Activated CD4-positive, alpha-beta memory T cell treated with anti-CD3 and anti-CD28 coated beads, Interleukin-2, amount 10 ng/mL, durations not matched to agents 7 days and 5 days (primary cell): ENCODE measurements at places on chromosomes 7 and 10. TPM values are rescaled to one million over a fixed set of nuclear protein-coding genes. Genes with fewer than 3 reads are reported as not detected.

DNA sequence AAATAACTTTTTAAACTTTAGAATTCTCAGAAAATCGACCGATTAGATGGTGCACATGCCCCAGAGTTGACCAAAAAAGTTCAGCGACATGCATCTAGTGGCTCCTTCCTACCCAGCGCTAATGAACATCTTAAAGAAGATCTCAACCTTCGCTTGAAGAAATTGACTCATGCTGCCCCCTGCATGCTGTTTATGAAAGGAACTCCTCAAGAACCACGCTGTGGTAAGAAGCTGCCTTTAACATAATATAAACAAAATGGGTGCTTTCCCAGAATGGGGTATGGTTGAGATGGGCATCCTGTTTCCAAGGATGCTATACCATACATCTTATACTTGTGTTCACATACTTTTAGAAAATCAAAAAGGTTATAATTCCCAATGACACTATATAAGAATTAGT lies 24.6 kb downstream of the GLRX3 start:
- H3K27ac ChIP-seq: no peak overlapping the region
- no peaks in the 10 kb centered on the region for H3K27me3 ChIP-seq
- peaks cover 28% of the 10 kb centered on the region for H3K36me3 ChIP-seq
- peak; percentile 24 for DNase-seq
- no peak overlapping the region for H3K4me3 ChIP-seq
- H3K4me1 ChIP-seq: peaks cover 17% of the 10 kb centered on the region

DNA sequence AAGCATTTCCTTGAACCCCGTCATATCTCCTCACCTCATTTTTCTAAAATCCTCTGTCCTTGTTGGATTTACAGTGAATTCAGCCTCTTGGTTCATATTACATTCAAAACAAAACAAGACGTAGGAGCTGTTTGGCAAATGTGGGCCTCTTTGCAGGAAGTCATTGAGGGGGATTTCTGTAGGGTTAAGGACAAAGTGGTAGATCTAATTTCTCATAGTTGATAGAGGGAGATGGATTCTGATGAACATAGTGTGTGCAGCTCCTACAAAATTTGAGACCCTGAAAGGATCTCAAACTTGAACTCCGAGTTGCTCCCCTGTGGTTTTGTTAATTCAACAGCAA lies 682 bp downstream of the TBXAS1 start:
- H3K4me3 ChIP-seq: peak overlapping the region; percentile 81
- peak overlapping the region; percentile 90 for H3K27ac ChIP-seq
- peaks cover 28% of the 10 kb centered on the region for H3K4me1 ChIP-seq
- peaks cover 39% of the 10 kb centered on the region for H3K36me3 ChIP-seq
- H3K27me3 ChIP-seq: peaks cover 16% of the 10 kb centered on the region
- DNase-seq: no peak

DNA sequence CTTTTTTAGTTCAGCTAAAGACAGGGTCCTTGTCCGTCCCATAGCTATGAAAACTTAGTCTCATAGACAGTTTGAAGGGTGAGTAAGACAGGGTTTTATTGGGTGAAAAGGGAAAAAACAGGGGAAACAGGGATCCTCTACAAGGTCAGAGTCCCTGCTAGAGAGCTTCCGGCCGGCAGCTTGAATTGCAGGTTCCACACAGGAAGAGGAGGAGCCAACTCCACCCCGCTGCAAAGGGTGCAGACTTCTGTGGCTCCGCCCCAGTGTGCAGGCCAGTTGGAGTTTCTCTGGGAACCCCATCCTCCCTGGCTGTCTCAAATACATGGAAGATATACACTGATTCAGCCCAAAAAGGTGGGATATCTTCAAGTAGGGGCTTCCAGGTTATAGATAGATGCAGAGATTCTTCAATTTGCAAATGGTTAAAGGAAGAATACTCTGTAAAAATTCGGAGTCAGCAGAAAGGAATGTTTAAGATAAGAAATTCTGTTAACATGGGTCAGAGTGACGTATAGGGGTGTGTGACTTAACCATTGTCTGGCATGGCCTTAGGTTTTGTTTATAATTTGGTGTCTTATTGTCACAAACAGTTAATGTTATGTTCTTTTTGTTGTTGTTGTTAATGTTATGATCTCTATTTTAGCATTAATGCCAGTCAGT lies 34.6 kb upstream of the HECW1 start:
- peaks cover 9% of the 10 kb centered on the region for H3K27me3 ChIP-seq
- DNase-seq: no peak
- no peaks in the 10 kb centered on the region for H3K4me1 ChIP-seq
- H3K27ac ChIP-seq: no peak overlapping the region
- no peaks in the 10 kb centered on the region for H3K36me3 ChIP-seq

- no peaks in the 10 kb centered on the region for H3K27me3 ChIP-seq
- H3K4me3 ChIP-seq: no peak overlapping the region
- no peaks in the 10 kb centered on the region for H3K36me3 ChIP-seq
- DNase-seq: no peak
- no peak overlapping the region for H3K27ac ChIP-seq
Observed at GRCh38 chr10:127527320-127527719, 21.8 kb upstream of the NPS start.

- H3K27ac ChIP-seq: no peak overlapping the region
- H3K4me1 ChIP-seq: no peaks in the 10 kb centered on the region
- peaks cover 16% of the 10 kb centered on the region for H3K27me3 ChIP-seq
- H3K36me3 ChIP-seq: no peaks in the 10 kb centered on the region
- no peak for DNase-seq
- H3K4me3 ChIP-seq: no peak overlapping the region
Observed at GRCh38 chr10:113049881-113050280, 99.8 kb downstream of the TCF7L2 start.

DNA sequence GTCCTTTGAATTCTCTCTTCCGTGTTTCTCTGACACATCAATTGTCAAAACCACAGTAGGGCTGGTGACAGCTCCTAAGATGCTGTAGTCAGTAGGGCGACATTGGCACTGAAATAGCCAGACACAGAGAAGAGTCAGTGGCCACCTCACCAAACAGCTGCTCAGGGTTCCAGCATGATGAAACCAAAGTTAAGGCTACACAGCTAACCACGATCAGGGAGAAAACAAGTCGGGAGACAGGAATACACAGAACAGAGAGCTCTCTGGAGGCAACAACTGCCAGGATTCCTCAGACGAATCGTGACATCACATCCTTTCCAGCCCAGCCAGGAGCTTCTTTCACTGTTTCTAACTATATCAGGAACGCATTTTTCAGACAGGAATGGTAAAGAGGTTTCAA lies 922.2 kb downstream of the SORCS1 start:
- no peak overlapping the region for H3K27ac ChIP-seq
- no peaks in the 10 kb centered on the region for H3K27me3 ChIP-seq
- no peak overlapping the region for H3K4me3 ChIP-seq
- no peak for DNase-seq
- no peaks in the 10 kb centered on the region for H3K4me1 ChIP-seq

DNA sequence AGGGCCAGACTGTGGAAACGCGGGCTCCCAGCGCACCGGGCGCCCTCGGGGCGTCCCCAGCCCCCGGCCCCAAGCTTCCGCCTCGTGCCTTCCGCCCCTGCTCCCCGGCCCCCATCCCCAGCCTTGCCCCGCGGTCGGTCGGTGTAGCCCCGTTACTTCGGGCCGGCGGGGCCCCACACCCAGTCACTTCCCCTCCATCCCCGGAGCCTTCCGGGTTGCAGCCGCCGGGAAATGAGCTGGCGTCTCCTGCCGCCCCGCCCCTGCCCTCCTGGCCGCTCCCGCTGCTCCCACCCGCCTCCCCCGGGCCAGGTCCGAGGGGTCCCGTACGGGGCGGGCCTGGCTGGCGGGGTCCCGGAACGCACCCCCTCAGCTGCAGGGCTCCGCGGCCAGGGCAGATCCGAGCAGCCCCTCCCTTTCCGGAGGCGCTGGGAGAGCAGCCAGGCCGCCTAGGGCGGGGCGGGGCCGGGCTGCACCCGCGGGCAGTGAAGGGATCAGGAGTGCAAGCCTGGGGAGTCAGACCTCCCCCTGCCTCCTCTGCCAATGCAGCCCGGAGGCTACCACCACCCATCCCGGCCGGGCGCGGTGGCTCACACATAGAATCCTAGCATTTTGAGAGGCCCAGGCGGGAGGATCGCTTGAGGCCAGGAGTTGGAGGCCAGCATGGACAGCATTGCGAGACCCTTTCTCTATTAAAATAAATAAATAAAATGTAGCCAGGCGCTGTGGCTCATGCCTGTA lies 709 bp downstream of the ARPC1B start:
- H3K36me3 ChIP-seq: peaks cover 30% of the 10 kb centered on the region
- peak overlapping the region; percentile 83 for H3K27ac ChIP-seq
- H3K4me1 ChIP-seq: peaks cover 46% of the 10 kb centered on the region
- no peaks in the 10 kb centered on the region for H3K27me3 ChIP-seq
- DNase-seq: peak; percentile 79
- peak overlapping the region; percentile 80 for H3K4me3 ChIP-seq

GRCh38 chr7:71824006-71824760 lies 588.0 kb downstream of the CALN1 start:
- H3K4me1 ChIP-seq: no peaks in the 10 kb centered on the region
- no peak overlapping the region for H3K4me3 ChIP-seq
- no peak for DNase-seq
- H3K36me3 ChIP-seq: peaks cover 2% of the 10 kb centered on the region

DNA sequence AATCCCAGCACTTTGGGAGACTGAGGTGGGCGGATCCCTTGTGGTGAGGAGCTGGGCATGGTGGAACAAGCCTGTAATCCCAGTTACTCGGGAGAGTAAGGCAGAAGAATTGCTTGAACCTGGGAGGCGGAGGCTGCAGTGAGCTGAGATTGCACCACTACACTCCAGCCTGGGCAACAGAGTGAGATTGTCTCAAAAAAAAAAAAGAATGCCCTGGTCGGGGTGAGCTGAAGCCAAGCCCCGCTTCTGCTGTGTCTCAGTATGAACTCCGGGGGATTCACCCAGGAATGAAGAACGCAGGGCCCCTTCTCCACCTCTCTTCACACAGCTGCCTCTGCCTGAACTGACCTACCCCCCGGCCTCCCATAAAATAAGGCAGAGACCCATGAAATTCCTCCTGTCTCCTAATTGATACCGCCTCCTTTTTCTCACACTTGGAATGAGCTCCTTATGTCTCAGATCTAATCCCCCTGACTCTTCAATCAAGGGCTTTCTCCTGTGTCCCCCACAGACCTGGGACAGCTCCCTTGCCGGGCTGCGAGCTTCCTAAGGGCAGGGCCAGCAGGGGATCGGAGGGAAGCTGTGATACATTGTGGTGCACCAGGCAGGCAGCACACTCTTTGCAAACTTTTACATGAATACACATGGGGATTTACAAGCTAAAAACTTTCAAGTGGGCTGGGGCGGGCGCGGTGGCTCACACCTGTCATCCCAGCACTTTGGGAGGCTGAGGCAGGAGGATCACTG lies 911 bp upstream of the ZP3 start:
- H3K27ac ChIP-seq: no peak overlapping the region
- no peak for DNase-seq
- peaks cover 5% of the 10 kb centered on the region for H3K27me3 ChIP-seq
- H3K4me3 ChIP-seq: no peak overlapping the region

- H3K27ac ChIP-seq: no peak overlapping the region
- H3K27me3 ChIP-seq: no peaks in the 10 kb centered on the region
- no peaks in the 10 kb centered on the region for H3K4me1 ChIP-seq
Observed at GRCh38 chr10:59018977-59019376, 157.5 kb upstream of the PHYHIPL start.

GRCh38 chr10:49596836-49597235 lies 13.3 kb upstream of the SLC18A3 start:
- no peak for DNase-seq
- H3K4me3 ChIP-seq: no peak overlapping the region
- no peaks in the 10 kb centered on the region for H3K36me3 ChIP-seq
- H3K4me1 ChIP-seq: no peaks in the 10 kb centered on the region
- no peak overlapping the region for H3K27ac ChIP-seq
- H3K27me3 ChIP-seq: no peaks in the 10 kb centered on the region

DNA sequence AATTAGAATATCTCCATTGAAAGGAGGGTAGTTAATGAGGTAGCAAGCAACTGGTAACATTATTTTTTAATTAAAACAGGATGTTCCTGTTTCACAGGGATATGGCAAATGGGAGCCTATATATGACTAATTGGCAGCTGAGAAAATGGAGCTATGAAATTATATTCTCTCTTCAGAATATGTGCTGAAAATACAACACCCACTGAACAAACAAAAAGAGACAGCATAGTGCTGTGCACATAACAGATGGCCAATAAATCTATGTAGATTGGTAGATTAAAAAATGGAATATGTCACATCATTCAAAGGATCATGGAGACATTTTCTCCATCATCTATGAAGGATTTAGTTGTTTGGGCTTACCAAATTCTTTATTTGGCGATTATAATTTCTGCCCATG lies 362.0 kb downstream of the GPR37 start:
- no peaks in the 10 kb centered on the region for H3K4me1 ChIP-seq
- H3K36me3 ChIP-seq: no peaks in the 10 kb centered on the region
- DNase-seq: no peak

DNA sequence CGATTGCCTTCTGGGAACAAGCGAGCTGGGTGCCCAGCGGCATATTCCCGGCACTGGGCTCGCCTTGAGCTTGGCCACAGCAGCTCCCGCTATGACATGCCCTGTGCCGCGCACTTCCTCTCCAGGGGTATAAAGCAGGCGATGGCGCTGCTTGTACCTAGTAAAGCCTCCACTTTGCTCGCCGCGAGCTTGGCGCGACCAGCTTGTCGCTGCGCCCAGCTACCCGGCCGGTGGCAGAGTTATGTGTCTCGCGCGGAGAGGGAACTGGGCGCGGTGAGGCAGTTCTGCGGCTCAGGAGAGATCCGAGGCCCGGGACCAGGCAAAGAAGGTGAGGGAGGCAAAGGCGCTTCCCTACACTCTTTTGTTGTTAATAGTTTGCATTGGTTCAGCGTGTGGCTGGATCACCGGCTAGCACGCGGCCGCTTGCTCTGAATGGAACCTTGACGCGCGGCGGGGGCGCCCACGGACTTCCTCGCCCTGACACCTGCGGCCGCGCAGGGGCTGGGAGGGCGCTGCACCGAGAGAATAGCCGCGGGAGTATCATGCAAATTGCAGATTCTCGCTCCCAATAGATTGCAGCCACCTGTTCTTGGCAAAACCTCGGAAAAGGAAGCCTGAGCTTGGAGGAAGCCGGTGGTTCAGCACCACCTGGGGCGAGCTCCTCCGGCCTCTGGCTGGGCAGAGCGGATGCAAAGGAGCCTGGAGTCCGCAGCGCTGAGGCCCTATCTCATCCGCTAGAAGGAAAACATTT lies 3.0 kb upstream of the BUB3 start:
- H3K4me3 ChIP-seq: peak overlapping the region; percentile 54
- peaks cover 43% of the 10 kb centered on the region for H3K27me3 ChIP-seq

GRCh38 chr10:560314-560992 lies 129.0 kb downstream of the DIP2C start:
- H3K27ac ChIP-seq: no peak overlapping the region
- no peaks in the 10 kb centered on the region for H3K36me3 ChIP-seq
- no peak overlapping the region for H3K4me3 ChIP-seq
- H3K4me1 ChIP-seq: peaks cover 5% of the 10 kb centered on the region
- DNase-seq: no peak

DNA sequence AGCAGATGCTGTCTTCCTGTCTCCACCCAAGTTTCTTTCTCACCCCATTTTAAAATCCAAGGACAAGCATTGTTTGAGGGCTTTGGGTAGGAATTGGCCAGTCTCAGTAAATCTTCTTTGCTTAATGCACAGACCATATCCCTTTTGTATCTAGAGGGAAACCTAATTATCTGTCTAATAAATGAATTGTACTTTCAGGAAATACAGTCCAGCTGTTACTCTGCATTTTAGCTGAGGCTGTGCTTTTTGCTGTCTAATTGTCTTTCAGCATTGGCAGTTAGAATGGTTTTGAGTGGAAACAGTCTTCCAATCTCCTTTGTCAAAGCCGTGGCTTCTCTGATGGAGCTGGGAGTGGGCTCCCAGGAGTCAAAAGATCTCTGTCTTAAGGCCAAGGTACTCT lies 388.2 kb downstream of the SORCS3 start:
- no peaks in the 10 kb centered on the region for H3K27me3 ChIP-seq
- no peaks in the 10 kb centered on the region for H3K36me3 ChIP-seq
- no peaks in the 10 kb centered on the region for H3K4me1 ChIP-seq
- H3K4me3 ChIP-seq: no peak overlapping the region
- no peak for DNase-seq

Gene PRLHR
- not detected for total RNA-seq

Gene NKX1-2
- not detected for total RNA-seq

Gene EFCAB10
- total RNA-seq: not detected

Gene CTAGE6
- 3.0 TPM for total RNA-seq
